ENCODE measurements at places on chromosomes 16 and 17. TPM values are rescaled to one million over a fixed set of nuclear protein-coding genes. Genes with fewer than 3 reads are reported as not detected.

GRCh38 chr17:27518545-27519521, 62.6 kb downstream of the KSR1 start:
- no peak for DNase-seq

- no peak for DNase-seq
Observed at GRCh38 chr17:57697891-57698711, 47.0 kb downstream of the CCDC182 start.

GRCh38 chr17:39745335-39746144, 7.8 kb downstream of the GRB7 start:
- no peak for DNase-seq

Gene TEX14
- not detected for total RNA-seq

DNA sequence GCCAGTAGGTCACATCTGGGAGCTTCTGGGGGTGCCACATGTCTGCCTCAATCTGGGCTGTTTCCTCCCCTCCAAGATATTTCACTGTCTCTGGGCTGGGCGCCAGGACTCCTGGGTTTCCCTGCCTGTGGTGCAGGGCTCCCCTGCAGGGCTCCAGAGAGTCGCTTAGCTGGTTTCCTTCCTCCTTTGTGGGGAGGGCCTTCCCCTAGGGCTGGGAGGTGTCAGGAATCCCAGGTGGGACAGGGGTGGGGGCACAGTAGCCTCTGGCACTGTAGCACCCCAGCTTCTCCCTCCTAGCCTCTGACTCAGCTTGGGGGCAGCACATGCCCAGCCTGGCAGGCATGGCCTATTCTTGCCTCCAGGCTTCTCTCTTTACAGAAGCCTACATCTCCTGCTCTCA, 2.6 kb downstream of the RARA start:
- DNase-seq = no peak

Gene PPP1R27
- not detected for total RNA-seq

DNA sequence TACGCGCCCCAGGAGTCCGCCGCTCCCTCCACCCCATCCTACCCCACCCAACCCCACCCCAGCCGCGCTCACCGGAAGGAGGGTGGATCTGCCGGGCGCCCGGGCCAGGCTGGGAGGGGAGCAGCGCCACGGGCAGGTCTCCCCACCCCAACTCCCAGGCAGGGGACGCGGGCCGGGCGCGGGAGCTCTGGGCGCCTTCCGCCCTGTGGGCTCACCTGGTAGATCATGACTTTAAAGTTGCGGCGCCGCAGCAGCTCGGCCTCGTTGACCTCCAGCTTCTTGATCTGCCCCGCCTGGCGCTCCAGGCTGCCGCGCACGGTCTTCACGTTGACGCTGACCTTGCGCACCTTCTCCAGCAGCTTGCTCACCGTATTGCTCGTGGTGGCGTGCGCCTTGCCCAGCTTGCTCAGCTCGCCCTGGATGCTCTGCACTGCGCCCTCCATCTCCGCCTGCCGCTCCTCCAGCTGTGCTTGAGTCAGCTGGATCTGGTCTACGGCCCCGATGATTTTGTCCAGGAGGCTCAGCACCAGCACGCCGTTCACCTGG, 571 bp downstream of the CAVIN1 start:
- no peak for DNase-seq

GRCh38 chr16:56792967-56793366, 63.0 kb downstream of the NUP93 start:
- no peak for DNase-seq

Gene CHST6
- total RNA-seq = 0.12 TPM

GRCh38 chr16:11017499-11017898, 73.1 kb downstream of the CLEC16A start:
- no peak for DNase-seq

DNA sequence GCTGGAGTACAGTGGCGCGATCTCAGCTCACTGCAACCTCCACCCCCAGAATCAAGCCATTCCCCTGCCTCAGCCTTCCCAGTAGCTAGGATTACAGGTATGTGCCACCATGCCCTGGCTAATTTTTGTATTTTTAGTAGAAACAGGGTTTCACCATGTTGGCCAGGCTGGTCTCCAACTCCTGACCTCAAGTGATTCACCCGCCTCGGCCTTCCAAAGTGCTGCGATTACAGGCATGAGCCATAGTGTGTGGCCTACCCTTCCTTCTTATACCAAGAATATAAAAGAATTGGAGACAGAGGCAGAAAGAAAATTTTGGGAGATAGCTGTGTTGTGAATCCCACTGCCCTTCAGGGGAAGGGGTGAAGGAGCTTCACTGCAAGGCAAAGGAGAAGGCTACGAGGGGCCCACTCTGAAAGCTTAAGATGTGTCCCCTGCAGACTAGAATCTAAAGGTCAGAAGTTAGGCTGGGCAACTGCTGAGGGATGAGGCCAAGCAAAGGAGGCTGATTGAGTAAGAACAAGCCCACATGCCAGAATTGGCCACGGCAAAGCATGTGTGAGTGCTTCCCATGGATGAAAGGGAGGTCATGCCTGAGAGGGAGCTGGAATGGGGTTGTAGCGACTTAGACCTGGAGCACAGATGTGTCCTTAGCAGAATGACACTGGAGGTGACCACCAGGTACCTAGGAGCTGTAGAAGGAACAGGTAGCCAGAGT, 8.4 kb upstream of the CRYBA1 start:
- peak; percentile 74 for DNase-seq
